ENCODE measurements at places on chromosomes 4 and X. TPM values are rescaled to one million over a fixed set of nuclear protein-coding genes. Genes with fewer than 3 reads are reported as not detected.

The EGFL6 gene
- total RNA-seq: not detected

DNA sequence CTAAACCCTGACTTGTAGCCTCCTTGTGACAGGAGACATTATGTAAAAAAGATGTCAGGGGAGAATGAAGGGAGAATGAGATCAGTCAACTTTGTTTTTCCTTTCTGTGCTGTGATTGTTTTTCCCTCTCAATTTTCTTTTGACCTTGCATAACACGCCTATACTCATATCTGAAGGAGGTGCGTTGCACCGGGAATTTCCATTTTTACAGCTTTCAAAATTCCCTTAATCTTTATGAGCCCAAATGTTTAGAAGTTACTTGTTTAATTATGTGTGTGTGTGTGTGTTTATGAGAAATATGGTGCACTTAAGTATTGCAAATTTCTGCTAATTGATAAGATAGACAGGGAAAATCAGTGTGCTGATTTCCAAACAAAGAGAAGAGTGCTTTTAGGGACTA is 21.6 kb downstream of the SYNPO2 start:
- H3K36me3 ChIP-seq: no peaks in the 10 kb centered on the region
- no peak for DNase-seq
- H3K4me1 ChIP-seq: peaks cover 14% of the 10 kb centered on the region
- H3K27me3 ChIP-seq: no peaks in the 10 kb centered on the region
- H3K27ac ChIP-seq: no peak overlapping the region

The HPF1 gene
- total RNA-seq: 73.1 TPM

- no peaks in the 10 kb centered on the region for H3K4me1 ChIP-seq
- H3K27me3 ChIP-seq: no peaks in the 10 kb centered on the region
- no peak overlapping the region for H3K4me3 ChIP-seq
- no peak overlapping the region for H3K27ac ChIP-seq
- H3K36me3 ChIP-seq: no peaks in the 10 kb centered on the region
These were observed 929.1 kb downstream of the STIM2 start for GRCh38 chr4:27789773-27790172.

DNA sequence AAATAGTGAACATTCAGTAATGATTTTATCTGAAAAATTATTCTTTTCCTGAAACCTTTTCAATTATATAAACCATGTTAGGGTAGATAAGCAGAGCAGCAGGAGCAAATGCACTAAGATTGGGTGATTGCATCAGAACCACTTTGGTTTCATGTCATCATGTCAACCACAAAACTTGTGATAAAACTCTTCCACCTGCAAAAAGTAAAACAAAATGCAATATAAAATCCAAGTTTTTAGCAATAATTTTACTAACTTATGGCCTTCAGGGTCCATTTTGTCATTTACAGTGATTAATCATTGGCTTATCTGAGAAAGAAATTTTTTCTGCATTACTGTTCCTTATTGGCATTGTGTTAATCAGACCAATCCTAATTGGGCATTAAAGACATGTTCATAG is 42.4 kb downstream of the NHS start:
- H3K4me3 ChIP-seq: no peak overlapping the region
- H3K4me1 ChIP-seq: peaks cover 42% of the 10 kb centered on the region
- no peak for DNase-seq
- H3K27ac ChIP-seq: no peak overlapping the region
- H3K27me3 ChIP-seq: no peaks in the 10 kb centered on the region

DNA sequence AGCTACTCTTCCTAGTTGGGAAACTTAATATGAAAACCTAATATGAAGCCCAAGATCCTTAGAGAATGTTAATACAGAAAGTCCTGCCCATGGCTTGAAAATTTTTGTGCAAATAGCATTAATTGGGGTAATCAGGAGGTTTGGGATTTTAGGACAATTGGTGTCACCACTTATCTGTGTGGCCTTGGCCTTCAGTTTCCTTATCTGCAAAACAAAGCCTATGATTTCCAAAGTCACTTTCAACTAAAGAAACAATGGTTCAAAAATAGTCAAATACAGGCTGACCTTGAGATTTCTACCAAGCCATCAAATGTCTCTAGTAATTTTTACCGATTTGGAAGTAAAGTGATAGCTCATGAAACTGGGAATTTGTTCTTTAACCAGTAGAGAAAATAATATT is 40.2 kb upstream of the FAM9C start:
- H3K27ac ChIP-seq: no peak overlapping the region
- no peak for DNase-seq
- no peak overlapping the region for H3K4me3 ChIP-seq

The TRIM75 gene
- total RNA-seq: not detected

The MUC7 gene
- total RNA-seq: not detected

The GAB3 gene
- total RNA-seq: 0.95 TPM

DNA sequence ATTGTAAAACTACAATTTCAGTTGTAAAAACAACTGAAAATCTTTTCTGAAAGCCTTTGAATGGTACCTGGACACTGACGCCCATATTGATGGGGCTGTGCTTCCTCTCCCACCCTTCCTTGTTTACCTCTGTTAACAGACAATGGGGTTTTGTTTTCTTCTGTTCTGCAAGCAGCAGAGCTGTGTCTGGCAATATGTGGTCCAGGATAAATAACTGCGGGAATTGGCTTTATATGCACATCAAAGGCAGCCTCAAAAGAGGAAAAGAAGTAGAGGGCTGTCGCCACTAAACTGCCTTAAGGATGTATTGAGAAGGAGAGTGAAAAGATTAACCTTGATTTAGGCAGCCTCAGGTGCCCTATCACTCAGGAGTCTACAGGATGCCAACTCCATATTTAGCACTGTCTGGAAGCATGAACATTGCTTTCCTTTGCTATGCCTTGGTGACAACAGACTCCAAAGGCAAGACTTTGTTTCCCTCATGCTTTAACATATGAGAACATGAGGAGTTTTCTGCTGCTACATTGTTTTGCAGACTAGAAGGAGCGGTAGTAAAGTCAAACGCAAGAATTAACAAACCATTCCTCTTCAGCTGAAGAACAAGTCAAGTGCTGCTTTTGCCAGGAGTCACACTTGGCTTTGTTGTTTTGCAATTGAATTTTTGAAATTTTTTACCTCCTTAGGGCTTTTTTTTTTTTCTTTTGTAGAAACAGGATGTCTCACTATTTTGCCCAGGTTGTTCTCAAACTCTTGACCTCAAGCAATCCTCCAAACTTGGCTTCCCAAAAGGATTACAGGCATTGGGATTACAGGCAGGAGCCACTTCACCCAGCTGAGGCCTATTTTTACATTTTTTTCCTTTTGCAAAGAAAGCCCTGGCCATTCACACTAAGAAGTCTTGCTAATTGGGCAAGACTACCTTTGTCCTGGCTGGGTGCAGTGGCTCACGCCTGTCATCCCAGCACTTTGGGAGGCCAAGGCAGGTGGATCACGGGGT is 3.0 kb downstream of the IL21 start:
- H3K27ac ChIP-seq: no peak overlapping the region
- no peak overlapping the region for H3K4me3 ChIP-seq
- no peaks in the 10 kb centered on the region for H3K4me1 ChIP-seq

DNA sequence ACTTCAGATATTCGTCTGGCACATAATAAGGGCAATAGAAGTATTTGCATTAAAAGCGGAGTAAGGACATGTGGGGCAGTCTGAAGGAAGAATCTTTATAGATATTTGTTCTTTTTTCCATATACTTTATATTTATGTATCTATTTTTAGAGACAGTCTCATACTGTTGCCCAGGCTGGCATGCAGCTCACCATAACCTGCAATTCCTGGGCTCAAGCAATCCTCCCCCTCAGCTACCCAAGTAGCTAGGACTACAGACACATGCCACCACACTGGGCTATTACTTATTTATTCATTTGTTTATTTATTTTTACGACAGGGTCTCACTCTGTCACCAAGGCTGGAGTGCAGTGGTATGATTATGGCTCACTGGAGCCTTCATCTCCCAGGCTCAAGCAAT is 16.7 kb upstream of the MRPL1 start:
- no peaks in the 10 kb centered on the region for H3K27me3 ChIP-seq
- H3K27ac ChIP-seq: no peak overlapping the region
- H3K4me3 ChIP-seq: no peak overlapping the region
- H3K36me3 ChIP-seq: no peaks in the 10 kb centered on the region
- H3K4me1 ChIP-seq: no peaks in the 10 kb centered on the region
- no peak for DNase-seq

DNA sequence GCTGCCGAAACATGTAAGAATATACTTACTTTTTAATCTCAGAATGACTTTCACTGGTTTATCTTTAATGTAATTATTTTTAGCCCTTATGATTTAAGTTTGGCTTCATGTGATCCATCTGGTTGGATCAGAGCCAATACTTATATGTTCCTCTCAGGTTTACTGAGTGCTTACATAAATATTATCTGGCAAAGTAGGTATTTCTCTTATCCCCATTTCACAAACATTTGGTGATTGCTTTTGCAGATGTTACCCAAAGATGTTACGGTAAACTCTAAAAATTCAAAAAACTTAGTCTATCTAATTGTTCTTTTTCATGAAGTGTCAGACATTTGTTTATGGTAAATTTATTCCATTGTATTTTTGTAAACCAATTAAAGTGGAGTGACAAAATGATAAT is 115.0 kb upstream of the TLL1 start:
- no peak overlapping the region for H3K4me3 ChIP-seq
- H3K27ac ChIP-seq: no peak overlapping the region
- H3K36me3 ChIP-seq: no peaks in the 10 kb centered on the region
- DNase-seq: no peak
- no peaks in the 10 kb centered on the region for H3K4me1 ChIP-seq

GRCh38 chrX:10175319-10175871 is 18.6 kb downstream of the CLCN4 start:
- peak; percentile 57 for DNase-seq
- peaks cover 36% of the 10 kb centered on the region for H3K4me1 ChIP-seq
- peak overlapping the region; percentile 93 for H3K27ac ChIP-seq

The SPANXB1 gene
- total RNA-seq: not detected

The XAGE1A gene
- not detected for total RNA-seq

The FRMPD4 gene
- total RNA-seq: 0.03 TPM

The MBNL3 gene
- total RNA-seq: 0.11 TPM

The CENPVL2 gene
- not detected for total RNA-seq

- H3K27ac ChIP-seq: no peak overlapping the region
- no peaks in the 10 kb centered on the region for H3K4me1 ChIP-seq
- H3K36me3 ChIP-seq: peaks cover 8% of the 10 kb centered on the region
- no peak overlapping the region for H3K4me3 ChIP-seq
These were observed 53.6 kb downstream of the LIN54 start for GRCh38 chr4:82957045-82957444.

The FTSJ1 gene
- 122 TPM for total RNA-seq

- H3K4me3 ChIP-seq: no peak overlapping the region
- H3K36me3 ChIP-seq: no peaks in the 10 kb centered on the region
- H3K27ac ChIP-seq: no peak overlapping the region
- H3K27me3 ChIP-seq: no peaks in the 10 kb centered on the region
These were observed 29.9 kb downstream of the DKK2 start for GRCh38 chr4:107006218-107006617.

The LAGE3 gene
- total RNA-seq: 47.7 TPM

DNA sequence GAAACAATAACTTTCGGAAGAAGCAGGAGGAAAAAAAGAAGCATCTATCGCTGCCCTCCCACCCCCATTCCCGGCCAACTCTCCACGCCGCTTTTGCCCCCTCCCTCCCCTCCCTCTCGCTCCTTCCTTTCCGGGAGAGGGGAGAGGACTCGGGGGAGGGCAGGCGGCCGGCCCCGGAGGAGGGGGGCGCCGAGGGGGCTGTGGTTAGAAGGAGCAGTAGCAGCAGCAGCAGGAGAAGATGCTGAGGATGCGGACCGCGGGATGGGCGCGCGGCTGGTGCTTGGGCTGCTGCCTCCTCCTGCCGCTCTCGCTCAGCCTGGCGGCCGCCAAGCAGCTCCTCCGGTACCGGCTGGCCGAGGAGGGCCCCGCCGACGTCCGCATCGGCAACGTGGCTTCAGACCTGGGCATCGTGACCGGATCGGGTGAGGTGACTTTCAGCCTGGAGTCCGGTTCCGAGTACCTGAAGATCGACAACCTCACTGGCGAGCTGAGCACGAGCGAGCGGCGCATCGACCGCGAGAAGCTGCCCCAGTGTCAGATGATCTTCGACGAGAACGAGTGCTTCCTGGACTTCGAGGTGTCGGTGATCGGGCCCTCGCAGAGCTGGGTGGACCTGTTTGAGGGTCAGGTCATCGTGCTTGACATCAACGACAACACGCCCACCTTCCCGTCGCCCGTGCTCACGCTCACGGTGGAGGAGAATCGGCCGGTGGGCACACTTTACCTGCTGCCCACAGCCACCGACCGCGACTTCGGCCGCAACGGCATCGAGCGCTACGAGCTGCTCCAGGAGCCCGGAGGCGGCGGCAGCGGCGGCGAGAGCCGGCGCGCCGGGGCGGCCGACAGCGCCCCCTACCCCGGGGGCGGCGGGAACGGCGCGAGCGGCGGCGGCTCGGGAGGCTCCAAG is 1.3 kb downstream of the PCDH7 start:
- H3K4me3 ChIP-seq: no peak overlapping the region
- H3K27me3 ChIP-seq: peaks cover 22% of the 10 kb centered on the region
- peak; percentile 28 for DNase-seq

The AR gene
- 14.8 TPM for total RNA-seq

- H3K4me1 ChIP-seq: peaks cover 17% of the 10 kb centered on the region
- H3K27ac ChIP-seq: no peak overlapping the region
- no peaks in the 10 kb centered on the region for H3K27me3 ChIP-seq
- H3K4me3 ChIP-seq: no peak overlapping the region
- no peak for DNase-seq
These were observed 35.4 kb downstream of the TMEM131L start for GRCh38 chr4:153501578-153501977.

DNA sequence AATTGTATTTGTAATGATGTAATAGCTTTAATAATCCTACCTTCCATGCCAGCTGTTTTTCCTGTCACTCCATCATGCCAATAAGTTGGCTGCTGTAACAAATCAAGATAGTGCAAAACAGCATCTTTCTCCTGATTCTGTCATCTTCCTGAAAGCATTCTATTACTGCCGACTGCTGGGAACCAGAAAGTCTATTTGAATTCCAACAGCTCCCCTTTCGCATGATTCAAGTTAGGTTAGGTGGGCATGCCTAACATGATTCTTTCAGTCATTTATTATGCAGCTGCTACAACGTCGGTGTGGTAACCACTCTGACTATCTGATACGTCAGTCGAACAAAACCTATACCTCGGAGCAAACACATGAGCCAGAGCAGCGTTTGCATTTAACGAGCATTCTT is 127.9 kb upstream of the DMD start:
- no peaks in the 10 kb centered on the region for H3K36me3 ChIP-seq
- H3K27me3 ChIP-seq: no peaks in the 10 kb centered on the region
- H3K4me1 ChIP-seq: no peaks in the 10 kb centered on the region
- no peak for DNase-seq

GRCh38 chr4:97072666-97073065 is 1070.6 kb downstream of the STPG2 start:
- no peaks in the 10 kb centered on the region for H3K36me3 ChIP-seq
- H3K4me1 ChIP-seq: no peaks in the 10 kb centered on the region
- no peak overlapping the region for H3K27ac ChIP-seq
- H3K27me3 ChIP-seq: no peaks in the 10 kb centered on the region
- no peak overlapping the region for H3K4me3 ChIP-seq

GRCh38 chrX:9569876-9570301 is 105.0 kb downstream of the TBL1X start:
- H3K27ac ChIP-seq: peak overlapping the region; percentile 50
- no peak for DNase-seq
- no peak overlapping the region for H3K4me3 ChIP-seq
- peaks cover 49% of the 10 kb centered on the region for H3K4me1 ChIP-seq

GRCh38 chr4:167873496-167873895 is 218.8 kb upstream of the ANXA10 start:
- H3K27ac ChIP-seq: no peak overlapping the region
- DNase-seq: no peak
- no peak overlapping the region for H3K4me3 ChIP-seq
- no peaks in the 10 kb centered on the region for H3K4me1 ChIP-seq
- no peaks in the 10 kb centered on the region for H3K36me3 ChIP-seq
- peaks cover 10% of the 10 kb centered on the region for H3K27me3 ChIP-seq

- no peak overlapping the region for H3K27ac ChIP-seq
- H3K36me3 ChIP-seq: peaks cover 20% of the 10 kb centered on the region
- H3K4me1 ChIP-seq: no peaks in the 10 kb centered on the region
- H3K4me3 ChIP-seq: no peak overlapping the region
These were observed 27.2 kb downstream of the DCK start for GRCh38 chr4:71020611-71021010.

The P2RY8 gene
- not detected for total RNA-seq
